ENCODE measurements at places on chromosomes 5 and 9. TPM values are rescaled to one million over a fixed set of nuclear protein-coding genes. Genes with fewer than 3 reads are reported as not detected.

- DNase-seq: no peak
Observed at GRCh38 chr5:160419458-160420330, 813 bp upstream of the SLU7 start.

DNA sequence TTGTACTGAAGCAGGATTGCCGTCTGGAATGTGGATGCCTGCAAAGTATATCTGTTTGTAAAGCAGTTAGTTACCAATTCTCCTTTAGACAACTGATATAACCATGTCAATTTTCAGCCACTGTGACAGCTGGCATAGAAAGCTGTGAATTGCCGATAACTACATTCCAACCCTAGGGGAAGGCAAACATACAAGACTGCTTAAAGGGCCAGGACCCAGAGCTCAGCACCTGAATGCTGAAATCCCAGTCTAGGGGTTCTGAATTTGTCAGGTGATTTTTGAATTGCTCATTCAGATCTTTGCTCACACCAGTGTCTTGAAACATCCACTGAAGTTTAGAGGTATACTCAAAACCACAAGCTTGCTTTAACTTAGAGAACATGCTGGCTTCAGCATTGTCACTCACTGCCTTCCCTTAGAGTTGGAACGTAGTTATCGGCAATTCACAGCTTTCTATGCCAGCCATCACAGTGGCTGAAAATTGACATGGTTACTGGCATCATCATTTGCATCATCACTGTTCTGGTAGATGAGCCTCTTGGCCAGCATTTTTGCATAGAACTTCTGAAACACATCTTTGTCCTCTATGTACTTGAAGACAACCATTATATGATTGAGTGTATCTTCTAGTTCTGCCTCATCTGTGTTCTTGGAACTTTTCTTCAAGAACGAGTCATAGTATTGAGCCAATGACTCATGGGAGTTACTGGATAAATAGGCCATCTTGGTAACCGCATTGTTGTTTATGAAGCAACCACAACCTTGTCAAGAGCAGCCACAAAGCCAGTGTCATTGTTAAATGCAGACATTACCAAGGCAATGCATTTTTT is 82.1 kb downstream of the CCDC192 start:
- no peak for DNase-seq

- DNase-seq: no peak
Observed at GRCh38 chr5:29524227-29524626, 1669.3 kb upstream of the CDH6 start.

DNA sequence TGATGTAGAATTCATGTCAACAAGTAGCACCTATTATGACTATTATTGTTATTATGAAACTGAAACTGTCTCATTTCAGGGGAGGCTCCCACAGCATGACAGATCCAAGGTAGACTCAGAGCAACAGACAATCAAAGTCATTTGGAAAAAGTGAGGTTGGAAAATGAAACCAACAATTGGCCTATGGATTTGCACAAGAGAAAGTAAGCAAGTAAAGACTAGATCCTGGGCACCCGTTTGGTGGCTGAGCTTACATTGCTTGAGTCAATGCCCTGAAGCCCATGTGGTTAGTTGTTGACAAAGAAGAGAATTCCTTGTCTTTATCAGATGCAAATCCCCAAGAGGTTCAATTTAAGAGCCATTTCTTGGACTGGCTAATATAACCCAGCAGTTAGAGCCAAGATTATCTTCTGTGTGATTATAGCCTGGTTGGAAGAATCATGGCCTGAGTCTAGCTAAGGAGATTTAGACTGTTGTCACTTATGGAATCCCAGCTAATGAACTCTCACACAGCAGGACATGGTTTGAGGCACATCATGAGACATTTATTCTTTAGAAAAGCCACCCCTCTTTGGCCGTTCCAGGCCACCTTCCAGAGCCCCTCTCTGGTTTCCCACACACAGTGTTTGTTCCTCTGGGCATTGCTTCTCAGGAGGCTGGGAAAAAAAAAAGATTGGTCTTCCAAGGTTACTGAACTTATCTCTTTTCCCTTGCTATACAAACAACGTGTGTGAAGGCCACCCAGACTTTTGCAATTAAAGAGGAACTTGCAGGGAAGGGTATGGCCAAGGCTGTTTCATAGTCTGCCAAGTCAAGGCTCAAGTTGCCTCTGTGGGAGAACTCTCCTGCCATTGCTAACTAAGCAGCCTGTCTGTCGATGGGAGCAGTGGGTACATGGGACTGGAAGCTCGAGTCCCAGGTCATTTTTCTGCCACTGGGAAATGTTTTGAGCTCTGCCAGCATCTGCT is 399.5 kb downstream of the ENC1 start:
- DNase-seq: no peak

GRCh38 chr9:91408475-91408874 is 15.2 kb downstream of the NFIL3 start:
- no peak for DNase-seq

GRCh38 chr9:92965061-92965758 is 17.9 kb downstream of the FGD3 start:
- DNase-seq: peak; percentile 53

DNA sequence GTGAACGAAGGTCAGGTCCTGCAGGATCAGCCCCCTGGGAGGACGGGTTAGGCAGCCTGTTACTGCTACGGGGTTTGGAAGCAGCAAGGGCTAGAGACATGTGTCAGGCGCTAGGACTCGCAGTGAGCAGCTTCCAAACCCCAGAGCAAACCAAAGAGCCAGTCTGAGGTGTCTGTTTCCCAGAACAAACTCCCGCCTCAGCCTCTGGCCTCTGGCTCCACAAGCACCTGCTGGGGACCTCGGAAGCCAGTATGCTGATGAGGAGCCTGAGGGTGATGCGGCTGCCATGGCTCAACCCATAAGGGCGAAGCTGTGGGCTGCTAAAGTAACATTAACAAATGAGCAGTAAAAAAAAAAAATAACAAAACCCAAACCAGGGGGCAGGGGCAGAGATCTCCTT is 35.0 kb downstream of the PRRT1B start:
- no peak for DNase-seq

GRCh38 chr9:136576269-136576626 is 30.4 kb upstream of the NOTCH1 start:
- DNase-seq: no peak

GRCh38 chr5:55991768-55992486 is 2.8 kb downstream of the IL6ST start:
- DNase-seq: no peak

DNA sequence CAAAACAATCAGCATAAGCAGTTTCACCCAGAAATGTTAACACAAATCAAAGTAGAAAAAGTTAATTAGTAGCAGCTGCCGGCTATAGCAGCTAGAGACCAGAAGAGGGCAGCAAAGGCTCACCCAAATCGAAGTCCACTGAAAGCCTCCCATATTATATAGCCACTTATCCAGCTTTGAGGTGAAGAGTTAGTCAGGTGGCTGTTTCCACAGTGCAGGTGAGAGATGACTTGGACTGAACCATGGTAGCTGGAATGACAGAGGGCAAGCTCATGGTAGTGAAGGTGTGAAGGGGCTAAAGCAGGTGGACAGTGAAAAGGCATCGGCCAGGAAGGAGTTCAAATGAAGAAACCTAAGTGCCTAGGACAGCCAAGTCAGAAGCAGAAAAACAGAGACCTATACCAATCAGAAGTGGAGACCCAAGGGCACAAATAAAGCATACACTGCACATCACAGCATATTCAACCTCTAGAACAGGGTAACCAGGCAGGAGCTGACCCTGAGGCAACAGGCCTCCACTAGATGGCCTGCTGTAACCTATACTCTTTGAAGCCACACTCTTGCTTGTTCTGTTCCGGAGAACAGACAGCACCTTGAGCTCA is 7.2 kb upstream of the RNF38 start:
- DNase-seq: peak; percentile 54

The PDLIM4 gene
- total RNA-seq: 15.0 TPM

The LCP2 gene
- 2.6 TPM for total RNA-seq

The SLC6A3 gene
- total RNA-seq: not detected

The ANKRD34B gene
- total RNA-seq: not detected

The SLC45A2 gene
- 1.6 TPM for total RNA-seq

Data from transverse colon (tissue), 4 donors.